Activated CD4-positive, alpha-beta T cell treated with anti-CD3 and anti-CD28 coated beads for 48 hours (primary cell): ENCODE measurements at places on chromosomes 2 and 18.

- DNase-seq = no peak
Measured at GRCh38 chr18:76121011-76121410, 374.0 kb downstream of the ZNF516 start.

DNA sequence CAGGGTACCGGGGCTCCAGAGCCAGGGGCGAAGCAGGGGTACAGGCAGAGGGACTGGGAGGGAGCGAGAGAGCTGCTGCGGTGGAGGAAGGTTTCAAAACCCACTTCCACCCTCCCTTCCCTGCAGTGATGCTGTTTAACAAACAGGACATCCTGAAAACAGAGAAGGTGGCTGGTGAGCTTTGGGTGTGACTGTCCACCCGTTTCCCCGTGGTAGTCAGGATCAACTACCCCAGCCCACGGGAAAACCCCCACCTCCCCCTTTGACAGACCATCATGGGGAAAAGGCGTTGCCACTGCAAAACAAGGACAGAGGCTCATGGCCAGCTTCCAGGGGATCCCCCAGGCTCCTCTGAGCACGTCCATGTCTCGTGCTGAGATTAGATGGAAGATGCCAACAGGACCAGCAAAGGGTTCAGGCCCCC, 12.9 kb downstream of the TMEM185B start:
- no peak for DNase-seq

DNA sequence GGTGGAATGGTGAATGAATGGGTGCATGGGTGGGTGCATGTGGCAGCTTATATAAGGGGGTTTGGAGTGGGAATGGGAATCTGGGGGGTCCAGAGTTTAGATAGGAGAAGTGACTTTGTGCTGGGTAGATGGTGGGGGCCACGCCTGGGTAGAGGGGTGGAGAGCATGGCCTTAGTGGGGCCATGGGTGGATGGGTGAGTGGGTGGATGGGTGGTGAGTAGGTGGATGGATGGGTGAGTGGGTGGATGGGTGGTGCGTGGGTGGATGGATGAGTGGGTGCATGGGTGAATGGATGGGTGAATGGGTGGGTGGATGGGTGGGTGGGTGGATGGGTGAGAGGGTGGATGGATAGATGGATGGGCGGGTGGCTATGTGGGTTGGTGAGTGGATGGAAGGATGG, 53.9 kb downstream of the MYO7B start:
- no peak for DNase-seq

DNA sequence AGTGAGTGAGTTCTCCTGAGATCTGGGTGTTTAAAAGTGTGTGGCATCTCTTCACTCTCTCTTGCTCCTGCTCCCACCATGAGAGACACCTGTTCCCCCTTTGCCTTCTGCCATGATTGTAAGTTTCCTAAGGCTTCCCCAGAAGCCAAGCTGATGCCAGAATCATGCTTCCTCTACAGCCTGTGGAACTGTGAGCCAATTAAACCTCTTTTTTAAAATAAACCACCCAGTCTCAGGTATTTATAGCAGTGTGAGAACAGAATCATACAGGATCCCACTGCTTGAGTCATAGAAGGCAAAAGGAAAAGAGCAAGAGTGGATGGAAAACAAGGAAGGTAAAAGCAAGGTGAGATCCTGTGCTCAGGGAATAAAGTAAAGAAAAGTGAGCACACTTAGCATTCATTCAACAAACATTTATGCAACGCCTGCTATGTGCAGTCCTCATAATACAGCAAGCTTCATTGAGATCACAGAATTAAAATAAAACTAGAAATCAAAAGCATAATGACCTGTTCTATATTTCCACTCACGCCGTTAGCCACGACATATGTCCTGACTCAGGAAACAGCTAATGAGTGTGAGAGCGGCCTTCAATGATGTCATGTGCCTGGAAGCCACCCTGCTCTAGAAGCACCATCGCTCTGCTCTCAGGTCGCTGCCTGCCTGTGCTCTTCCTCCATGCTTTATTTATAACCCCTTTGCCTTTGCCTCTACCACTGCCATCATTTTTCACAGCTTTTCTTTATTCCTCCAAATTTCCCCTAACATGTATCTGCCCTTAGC, 11.3 kb upstream of the COPS8 start:
- no peak for DNase-seq

- no peak for DNase-seq
Measured at GRCh38 chr2:4090668-4091630, 387.6 kb downstream of the DCDC2C start.

GRCh38 chr2:16252251-16252650, 311.9 kb downstream of the MYCN start:
- DNase-seq = no peak

DNA sequence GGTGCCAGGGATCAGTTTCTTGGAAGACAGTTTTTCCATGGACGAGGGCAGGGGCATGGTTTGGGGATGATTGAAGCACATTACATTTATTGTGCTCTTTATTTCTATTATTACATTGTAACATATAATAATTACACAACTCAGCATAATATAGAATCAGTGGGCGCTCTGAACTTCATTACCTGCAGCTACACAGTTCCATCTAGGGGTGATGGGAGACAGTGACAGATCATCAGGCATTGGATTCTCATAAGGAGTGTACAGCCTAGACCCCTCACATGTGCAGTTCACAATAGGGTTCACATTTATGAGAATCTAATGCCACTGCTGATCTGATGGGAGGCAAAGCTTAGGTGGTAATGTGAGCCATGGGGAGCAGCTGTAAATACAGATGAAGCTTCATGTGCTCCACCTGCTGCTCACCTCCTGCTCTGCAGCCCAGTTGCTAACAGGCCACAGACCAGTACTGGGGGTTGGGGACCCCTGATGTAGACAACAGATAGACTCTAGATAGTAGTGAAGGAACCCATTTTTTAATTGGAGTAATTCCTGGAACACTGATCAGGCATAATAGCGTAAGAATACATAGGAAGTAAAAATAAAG, 41.5 kb upstream of the MC4R start:
- DNase-seq = no peak

DNA sequence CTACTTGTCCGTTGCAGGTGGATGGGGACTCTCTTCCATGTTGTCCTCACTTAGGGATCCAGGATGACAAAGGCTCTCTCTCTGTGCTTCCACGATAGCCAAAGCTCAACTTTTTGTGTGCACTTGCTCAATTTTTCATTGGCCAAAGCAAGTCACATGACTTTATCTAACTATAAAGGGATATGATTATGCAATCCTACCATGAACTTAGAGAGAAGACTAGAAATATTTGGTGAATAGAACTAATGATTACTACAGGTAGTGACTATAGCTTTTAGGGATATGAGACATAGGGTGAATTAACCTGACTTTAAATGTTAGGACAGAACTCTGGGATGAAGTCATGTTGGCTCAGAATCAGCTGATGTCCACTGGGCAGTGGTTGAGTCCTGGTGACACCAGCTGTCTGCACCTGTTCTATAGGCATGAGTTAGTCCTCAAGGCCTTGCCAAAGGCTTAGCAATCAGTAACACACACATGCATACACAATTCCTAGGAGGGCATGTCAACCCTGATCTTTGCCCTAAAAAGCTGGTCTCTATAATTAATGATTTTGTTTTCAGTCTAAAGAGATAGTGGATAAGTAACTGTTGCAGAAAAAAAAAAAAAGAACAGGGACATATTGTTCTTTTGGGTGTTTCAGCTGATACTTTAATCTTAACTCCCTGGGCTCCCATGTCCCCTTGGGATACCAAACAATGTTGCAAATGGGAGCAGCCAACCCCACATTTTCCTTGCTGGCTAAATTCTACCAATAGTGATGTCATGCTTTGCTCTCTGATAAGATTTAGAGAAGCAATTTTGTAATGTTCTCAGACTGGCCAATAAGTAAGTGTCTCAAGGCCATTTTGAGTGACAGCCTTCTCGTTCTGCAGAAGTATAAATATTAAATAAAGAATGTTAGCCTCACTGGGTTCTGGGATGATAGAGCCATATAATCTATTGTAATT, 12.5 kb upstream of the HK2 start:
- no peak for DNase-seq

- DNase-seq = no peak
Measured at GRCh38 chr2:49933711-49934110, 779.4 kb upstream of the FSHR start.

GRCh38 chr2:37907501-37908225, 17.4 kb upstream of the RMDN2 start:
- DNase-seq = no peak

DNA sequence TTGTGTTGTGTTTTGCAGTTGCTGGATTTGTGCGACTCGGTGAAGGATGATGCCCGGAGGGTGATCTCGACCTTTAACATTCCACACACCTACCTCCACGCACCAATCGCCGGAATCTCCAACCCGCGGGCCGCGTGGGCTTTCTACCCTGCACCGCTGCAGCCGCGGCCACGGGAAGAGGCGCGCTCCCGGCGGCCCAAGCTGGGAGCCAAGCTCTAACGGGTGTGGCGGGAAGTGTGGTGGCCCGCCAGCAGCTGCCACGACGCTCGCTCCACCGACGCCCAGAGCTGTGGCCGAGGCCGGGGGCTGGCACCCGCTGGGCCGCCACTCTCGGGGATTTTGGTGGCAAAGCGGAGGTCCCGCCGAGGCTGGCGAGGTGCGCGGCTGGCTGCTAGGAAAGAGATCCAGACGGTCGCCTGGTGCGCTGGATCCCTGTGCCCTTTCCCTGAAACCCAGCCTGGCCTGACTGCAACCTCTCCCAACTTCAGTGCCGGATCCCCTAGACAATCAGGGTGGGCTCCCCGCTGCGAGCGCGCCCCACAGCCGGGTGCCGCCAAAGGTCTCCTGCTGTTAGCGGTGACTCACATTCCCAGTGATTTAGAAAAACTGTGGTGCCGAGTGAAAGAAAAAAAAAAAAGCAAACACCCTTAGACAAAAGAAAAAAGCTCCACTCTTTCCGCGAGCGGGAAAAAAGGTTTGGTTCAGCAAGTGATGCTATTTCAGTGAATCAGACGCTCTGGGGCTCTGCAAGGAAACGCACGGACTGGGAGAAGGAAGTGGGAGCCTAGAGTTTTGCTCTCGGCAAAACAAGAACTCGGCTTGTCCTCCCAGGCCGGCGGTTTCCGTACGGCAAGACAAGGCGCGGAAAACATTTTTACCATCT, 2.9 kb upstream of the BCL2L11 start:
- DNase-seq = peak; percentile 58

- no peak for DNase-seq
Measured at GRCh38 chr2:136057802-136058140, 60.2 kb downstream of the CXCR4 start.

DNA sequence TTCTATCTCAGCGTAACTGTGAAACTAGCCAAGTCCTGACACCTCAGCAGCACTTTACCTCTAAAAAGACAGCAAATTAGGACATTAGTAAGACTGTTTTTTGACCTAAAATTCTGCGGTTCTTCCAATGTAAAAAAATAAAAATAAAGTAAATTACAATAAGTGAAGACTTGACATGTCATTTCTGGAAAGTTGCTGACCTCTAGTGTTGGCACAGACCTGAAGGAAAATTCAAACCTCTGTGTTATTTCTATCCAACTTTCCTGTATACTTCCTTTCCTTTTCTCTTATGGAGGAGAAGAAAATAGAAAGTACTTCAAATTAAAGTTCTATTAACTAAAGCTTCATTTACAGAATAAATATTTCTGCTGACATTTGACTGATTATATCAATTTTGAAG, 110.6 kb downstream of the TMEM182 start:
- DNase-seq = no peak
